Activated T-helper 1 cell treated with Interleukin-2 at 50 U/mL for 16 hours (primary cell): ENCODE measurements at places on chromosomes 2 and 18.

- no peak for DNase-seq
Measured at GRCh38 chr2:152458441-152458940, 123.5 kb downstream of the FMNL2 start.

DNA sequence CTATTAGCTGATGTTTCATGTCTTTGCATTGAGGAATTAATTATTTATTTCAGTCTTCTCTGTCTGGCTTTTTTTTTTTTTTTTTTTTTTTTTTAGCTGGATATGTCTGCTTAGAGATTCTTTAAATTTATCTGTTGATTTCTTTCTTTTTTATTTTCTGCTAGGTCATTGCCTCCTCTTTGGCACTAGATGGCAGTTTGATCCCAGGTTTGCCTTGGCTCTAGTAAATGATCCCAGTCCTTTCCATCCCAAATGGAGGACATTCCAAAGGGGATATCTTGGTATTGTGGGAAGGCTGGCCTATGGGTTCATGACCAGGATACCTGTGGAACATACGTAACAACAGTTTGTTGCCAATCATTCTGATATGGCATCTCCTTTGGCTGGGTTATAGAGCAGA is 339.5 kb upstream of the GCFC2 start:
- DNase-seq: no peak

GRCh38 chr2:48048476-48049171 is 142.3 kb upstream of the FBXO11 start:
- no peak for DNase-seq

DNA sequence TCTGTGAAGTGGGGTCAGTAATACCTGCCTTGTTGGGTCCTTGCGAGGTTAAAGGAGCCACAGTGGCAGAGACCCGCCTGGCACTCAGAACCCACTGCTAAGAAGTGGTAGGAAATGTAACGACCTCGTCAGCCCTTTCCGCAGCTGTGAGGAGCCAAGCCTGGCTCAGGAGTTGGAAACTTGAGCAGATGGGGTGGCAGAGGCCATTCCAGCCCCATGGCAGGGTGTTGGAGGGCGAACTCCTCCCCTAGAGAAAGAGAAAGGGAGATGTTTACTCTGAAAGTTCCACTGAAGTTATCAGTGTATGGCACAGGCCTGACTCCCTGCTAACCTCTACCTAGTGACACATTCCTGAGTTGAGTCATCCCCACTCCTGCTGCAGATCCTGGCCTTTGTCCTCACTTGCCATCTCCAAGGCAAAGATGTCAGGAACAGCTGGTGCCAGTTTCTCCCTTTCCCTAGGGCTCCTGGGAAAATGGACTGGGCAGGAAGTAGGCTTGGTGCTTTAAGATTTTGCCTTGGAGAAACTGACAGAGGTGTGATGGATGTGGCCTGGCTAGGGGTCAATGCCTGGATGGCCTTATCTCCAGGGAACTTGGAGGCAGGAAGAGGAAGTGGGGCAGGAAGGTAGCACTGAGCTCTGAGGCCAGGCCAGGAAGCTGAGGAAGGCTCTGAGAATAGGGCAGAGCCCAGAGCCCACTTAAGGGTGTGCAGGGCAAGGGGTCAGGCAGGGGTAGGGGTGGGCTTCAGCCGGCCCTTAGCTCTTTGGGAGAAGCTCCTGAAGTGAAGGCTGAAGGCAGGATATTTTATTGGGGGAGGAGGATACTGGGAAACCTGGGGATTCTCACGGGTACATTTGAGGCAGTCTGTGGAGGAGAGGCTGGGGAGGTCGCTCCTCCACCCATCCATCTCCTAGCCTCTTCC is 888 bp downstream of the VAMP5 start:
- DNase-seq: no peak

DNA sequence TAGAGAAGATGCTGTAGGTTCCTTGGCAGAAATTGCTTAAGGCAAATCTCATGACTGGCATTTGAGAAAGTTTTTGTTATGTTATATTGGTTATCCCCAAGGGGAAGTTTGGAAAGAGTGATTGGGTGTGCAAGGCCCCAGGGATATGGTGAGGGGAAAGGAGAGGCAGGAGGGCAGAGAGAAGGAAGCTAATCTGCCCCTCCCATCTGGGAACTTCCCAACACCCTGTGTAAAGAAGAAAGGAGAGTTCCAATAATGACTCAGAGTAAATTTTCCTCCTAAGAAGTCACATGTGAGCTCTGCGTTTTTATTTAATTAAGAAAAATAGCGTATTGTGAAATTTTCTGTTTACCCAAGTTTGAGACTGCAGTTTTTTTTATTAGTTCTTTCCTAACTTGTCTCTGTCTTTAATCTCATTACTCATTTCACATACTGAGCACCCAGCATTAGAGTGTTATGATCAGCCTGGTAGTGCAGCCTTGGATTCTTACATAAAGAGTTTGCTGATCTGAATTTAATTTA is 3.1 kb upstream of the KYNU start:
- no peak for DNase-seq

- DNase-seq: no peak
Measured at GRCh38 chr18:45951016-45951714, 16.0 kb downstream of the EPG5 start.

GRCh38 chr18:574149-574860 is 5.9 kb upstream of the CETN1 start:
- DNase-seq: no peak
